ENCODE measurements at places on chromosomes 7 and 10.
A peak's percentile ranks its signal among the peaks of the same experiment; 100 is the strongest.

GRCh38 chr7:92366730-92367129 lies 80.6 kb upstream of the GATAD1 start:
- peak; percentile 10 for DNase-seq

DNA sequence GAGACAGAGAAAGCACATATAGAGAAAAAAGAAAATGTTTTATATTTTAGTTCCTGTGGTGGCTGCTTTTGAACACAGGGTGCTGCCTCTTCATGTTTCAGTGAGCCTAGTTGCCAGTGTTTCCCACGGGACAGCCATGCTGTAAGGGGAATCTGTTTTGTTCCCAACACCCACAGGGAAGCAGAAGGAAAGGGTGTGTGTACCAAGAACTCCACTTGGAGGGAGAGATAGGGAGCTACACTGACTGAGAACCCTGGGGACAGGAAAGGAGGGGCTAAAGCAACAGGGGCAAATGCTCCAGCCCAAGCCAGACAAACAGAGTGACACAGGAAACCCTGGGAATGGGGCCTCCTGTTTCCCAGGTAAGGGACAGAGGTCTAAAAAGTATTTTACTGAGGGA lies 40.2 kb downstream of the FRMPD2 start:
- no peak for DNase-seq

DNA sequence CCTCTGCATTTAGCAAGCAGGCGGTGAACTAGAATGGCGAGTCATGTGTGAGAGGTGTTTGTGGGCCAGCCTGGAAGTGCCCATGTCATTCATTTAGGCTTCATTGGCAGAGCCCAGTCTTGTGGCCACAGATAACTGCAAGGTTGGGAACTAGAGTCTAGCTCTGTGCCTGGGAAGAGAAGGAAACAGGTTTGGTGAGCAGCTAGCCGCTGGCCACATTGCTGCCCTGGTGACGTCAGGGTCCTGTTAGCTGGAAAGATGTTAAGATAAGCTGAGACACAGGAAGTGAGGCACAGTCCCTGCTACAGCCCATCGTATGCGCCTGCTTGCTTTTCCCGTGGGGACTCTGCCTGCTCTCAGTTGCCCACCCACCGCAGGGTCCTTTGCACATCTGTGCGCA lies 185.5 kb downstream of the CAMK1D start:
- DNase-seq = no peak

- DNase-seq = no peak
Measured at GRCh38 chr7:1539181-1539881, 8.8 kb downstream of the MAFK start.

DNA sequence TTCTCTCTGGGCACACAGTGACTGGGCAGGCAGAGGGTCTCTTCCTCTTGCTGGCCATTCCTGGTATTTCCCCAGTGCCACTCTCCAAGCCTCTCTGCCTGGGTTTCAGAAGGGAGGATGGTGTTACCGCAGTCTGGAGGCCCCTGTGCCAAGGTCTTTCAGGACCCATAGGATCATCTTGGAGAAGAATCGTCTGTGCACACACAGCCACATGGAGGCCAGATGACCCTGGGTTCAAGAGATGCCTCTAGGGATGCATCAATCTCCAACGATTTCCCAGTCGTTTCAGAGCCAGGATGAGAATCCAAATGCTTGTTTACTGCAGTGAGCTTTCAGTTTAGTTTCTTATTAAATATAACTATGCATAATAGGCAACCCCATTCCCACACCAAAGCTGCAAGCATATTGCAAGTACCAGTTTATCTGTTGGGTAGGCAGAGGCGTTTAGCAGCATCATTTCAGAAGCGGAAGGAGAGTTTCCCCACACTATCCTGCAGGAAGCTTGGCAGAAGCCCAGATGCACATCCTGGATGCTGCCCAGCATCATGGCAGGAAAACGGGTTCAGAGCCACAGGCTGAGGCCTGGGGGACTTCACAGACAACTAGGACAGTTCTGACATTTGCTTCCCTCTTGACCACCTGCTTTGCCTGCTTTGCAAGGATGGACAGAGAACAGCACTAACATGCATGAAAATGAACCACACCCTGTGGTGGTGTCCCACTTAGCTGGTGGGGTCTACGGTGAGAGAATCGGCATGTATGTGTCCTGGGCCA lies 134.7 kb upstream of the FAM20C start:
- no peak for DNase-seq

GRCh38 chr7:66100408-66101050 lies 14.1 kb upstream of the CRCP start:
- no peak for DNase-seq

DNA sequence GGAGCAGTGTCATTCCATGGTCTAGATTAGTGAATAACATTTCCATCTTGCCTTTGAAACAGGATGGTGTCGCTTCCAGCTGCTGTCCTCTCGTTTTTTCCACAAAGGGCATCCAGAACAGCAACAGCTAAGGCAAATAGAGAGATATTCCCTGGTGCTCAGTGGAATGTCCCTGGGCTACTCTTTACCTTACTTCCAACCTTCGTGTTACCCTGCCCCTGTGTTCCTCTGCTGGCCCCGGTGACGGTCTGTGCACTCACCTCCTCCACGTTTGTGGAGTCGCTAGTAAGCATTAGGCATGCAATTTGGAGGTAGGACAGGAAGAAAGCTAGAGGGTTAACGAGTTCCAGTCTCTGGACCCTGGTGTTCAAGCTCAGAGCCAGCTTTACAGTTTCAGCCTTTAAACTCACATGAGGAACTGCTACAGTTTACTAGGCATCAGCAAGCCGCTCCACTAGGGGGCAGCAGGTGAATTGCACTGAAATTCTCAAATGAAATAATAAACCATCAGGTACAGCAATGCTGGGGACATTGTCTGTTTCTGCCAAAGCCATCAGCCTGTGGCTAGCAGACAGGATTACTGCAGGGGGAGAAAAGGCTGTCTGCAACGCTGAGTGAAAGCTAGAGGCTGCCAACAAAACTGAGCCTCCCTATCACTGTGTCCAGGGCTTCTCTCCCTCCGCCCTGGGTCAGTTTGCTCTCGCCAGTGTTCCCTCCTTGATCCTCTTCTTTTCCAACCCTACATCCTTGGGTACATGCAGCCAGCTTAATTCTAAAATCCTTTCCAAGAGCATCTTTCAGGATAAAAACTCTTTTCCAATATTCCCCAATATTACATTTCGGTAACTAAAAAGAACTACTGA lies 9.0 kb downstream of the MRPL32 start:
- peak; percentile 90 for DNase-seq

DNA sequence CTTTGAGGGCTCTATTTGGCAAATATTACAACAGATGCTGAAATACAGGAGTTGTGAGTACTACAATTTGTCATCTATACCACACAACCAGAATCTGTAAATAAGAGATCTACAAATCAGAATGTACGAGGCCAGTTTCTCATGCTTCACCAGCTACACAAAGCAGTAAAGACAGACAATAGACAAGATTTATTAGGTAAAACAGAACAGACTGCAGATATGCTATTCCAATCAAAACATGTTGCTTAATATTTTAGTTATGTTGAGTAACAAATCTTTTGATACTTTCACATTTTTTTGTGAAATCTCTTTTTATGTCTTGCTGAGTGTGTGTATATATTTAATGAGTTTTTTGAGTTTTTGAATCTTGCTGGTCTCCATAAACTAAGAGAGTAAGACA lies 109.1 kb downstream of the CHCHD3 start:
- DNase-seq = peak; percentile 47

GRCh38 chr10:51422311-51423120 lies 276.9 kb downstream of the CSTF2T start:
- peak; percentile 89 for DNase-seq

GRCh38 chr10:25210265-25210664 lies 35.5 kb downstream of the GPR158 start:
- no peak for DNase-seq

GRCh38 chr7:42765931-42766330 lies 145.9 kb downstream of the C7orf25 start:
- no peak for DNase-seq

DNA sequence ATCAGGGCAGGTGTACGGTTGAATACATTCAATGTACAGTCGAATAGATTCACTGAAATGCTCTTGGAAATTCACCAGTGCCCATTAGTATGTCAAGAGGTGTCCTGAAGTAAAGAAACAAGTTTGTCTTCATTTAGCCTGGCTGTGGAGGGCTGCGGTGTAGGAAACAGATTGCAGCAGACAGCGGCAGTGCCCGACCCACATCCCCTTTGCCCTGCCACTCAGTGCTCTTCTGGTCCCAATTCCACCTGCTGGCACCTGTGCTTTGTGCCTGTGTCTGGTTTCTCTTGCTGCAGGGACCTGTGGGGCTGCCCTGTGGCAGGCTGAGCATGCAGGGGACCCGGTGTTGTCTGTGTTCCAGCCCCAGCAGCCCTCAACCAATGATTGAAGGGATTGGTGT lies 183.7 kb downstream of the RPS24 start:
- DNase-seq = no peak

DNA sequence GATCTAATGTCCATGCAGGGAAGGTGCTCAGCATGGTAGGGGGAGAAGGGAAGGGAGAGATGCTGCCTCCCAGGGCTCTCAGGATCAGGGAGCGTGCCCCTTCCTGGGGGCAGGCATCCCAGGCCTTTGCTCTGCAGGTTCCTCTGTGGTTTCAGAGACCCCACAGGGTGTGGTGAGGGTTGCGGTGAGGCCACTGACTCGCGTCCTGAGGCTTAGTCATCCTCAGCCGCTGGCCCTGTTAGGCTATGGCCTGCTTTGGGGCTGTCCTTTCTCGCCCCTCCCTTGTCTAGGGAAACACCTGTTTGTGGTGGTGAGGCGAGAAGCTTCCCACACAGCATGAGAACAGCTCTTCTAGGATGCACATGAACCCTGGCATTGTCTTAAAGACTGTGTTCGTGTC lies 558.3 kb upstream of the FOXK1 start:
- no peak for DNase-seq

DNA sequence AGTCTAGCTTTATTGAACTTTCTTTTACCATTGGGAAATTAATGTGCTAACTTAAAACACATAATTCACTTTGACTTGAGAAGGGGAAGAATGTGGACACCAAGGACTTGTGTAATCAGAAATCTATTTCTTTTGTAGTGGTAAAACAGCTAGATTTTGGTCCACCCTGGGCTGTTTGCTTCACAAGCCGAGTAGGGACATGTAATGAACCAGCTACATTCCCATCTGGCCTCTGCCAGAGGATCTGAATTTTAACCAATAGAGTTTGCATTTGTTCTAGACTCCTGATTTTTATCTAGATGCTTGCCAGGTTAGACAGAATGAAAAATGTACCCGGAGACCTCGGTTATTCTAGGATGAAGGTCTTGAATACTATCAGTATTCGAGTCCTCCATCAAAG lies 1.9 kb downstream of the CACNB2 start:
- DNase-seq = peak; percentile 29
